WERI-Rb-1 (cell line): ENCODE measurements at places on chromosomes 13 and 19.

- no peak for DNase-seq
Observed at GRCh38 chr19:4519521-4520277, 1.4 kb upstream of the PLIN4 start.

DNA sequence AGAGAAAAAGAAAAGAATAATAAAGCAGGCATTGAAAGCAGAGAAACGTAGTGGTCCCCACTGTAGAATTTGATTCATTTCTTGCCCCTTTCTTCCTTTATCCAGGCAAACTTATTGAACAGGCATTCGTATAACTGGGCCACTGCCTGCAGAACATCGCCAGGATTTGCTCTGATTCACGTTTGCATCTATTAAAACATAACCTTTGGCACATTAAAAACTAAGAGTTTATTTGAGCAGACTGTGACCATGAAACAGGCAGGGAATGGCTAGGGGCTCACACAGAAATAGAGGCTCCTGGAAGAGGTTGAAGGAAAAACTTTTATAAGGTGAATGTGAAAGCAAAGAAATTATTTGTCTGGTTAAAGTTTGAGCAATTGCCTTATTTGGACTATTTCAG, 12.5 kb upstream of the SUPT20H start:
- DNase-seq, result no peak

DNA sequence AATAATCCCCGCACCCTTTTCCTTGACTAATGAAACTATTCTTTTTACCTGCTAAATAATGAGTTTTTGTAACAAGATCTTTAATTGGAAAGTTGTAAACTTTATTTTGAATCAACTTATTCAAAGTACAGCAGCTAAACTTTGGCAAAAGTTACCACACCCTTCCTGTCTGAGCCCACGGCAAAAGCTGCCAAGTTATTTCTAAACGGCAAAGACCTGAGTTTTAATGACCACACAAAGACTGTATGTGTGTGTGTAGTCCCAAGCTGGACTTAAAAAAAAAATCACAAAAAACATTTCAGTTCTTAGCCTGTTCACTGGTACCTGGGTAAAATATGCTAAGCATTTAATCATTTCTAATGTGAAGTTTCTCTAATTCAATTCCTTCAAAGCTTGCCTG, 60.7 kb downstream of the ZAR1L start:
- DNase-seq, result no peak

DNA sequence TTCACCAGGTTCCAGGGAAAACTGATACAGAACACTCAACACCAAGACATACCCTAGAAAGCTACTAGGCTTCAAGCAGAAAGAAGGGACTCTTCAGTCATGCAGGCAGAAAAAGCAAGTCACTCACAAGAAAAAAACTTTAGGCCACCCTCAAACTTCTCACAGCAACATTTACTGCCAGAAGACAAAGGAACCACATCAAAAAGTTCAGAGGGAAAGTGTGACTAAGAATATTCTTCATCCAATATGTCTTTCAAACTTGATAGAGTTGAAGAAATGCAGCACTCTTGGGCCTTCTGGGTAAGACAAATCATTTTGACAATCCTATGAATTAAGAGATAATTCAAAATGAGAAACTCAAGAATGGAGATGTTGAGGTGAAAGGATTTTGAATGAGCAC, 7.7 kb downstream of the DZIP1 start:
- no peak for DNase-seq
